Tracheal epithelial cell (primary cell): ENCODE measurements at places on chromosomes 5 and 9. TPM values are rescaled to one million over a fixed set of nuclear protein-coding genes. Genes with fewer than 3 reads are reported as not detected.

C6 gene
- total RNA-seq = not detected in 2 replicates

SERF1A gene
- 2.1 and 9.2 TPM in 2 replicates for total RNA-seq

IFNB1 gene
- not detected in 2 replicates for total RNA-seq

SPATA9 gene
- total RNA-seq = not detected in 2 replicates

ANKRD20A1 gene
- total RNA-seq = not detected in 2 replicates

DRD1 gene
- total RNA-seq = not detected in 2 replicates

CDH18 gene
- not detected in 2 replicates for total RNA-seq

AK1 gene
- 23.6 and 37.9 TPM in 2 replicates for total RNA-seq

PPP1R26 gene
- total RNA-seq = 25.1 and 27.7 TPM in 2 replicates
